ENCODE measurements at places on chromosomes 16 and 17.

DNA sequence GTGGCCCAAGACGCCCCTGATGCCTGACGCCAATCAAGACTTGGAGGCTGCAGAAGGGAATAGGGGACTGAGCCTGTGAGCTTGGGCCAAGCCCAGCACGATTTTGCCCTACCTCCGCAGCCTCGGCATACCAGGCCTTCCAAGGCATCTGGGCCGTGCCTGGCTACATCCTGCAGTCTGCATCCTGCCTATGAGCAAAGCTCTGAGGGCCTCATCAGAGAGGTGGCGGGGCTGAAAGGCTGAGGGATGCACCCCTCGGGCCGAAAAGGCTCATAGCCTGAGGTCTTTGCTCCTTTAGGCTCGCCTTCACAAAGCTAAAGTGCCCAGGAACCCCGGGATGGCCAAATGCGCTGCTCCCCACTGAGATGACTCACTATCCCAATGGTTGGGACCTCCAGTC, 2.5 kb downstream of the SEZ6 start:
- no peak for DNase-seq

DNA sequence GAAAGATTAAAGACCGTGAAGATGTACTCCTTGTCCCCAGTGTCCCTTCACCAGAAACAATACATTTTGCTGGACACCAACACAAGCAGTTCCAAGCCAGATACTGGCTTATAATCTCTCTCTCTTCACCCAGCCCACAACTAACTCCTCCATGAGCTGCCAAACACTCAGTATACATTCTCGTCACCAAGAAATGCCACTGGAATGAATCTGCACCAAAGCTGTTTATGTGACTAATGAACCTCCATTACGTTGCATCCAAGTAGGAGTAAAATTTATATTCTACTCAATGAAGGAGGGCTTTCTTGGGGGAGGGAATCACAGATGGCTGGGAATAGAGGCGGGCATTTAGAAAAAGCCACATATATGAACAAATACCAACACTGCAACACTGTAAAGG, 20.9 kb upstream of the SOX9 start:
- DNase-seq, result no peak

DNA sequence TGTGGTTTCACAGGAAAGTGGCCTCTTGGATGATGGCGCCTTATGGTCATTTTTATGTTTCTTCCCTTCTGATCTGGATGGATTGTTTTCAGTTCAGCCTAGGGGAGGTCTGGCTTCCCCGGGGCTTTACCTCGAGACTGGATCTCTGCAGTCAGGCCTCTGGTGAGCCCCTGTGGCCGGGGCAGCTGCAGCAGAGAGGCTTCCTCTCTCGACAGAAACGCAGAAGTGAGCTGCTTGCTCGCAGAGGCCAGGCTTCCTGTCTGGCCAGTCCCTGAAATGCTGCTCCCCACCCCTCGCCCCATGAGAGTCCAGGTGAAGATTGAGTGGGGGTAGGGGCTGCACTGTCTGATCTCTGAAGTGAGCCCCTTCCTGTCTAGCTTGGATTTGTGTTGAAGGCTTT, 44.0 kb downstream of the PLCG2 start:
- DNase-seq, result no peak

DNA sequence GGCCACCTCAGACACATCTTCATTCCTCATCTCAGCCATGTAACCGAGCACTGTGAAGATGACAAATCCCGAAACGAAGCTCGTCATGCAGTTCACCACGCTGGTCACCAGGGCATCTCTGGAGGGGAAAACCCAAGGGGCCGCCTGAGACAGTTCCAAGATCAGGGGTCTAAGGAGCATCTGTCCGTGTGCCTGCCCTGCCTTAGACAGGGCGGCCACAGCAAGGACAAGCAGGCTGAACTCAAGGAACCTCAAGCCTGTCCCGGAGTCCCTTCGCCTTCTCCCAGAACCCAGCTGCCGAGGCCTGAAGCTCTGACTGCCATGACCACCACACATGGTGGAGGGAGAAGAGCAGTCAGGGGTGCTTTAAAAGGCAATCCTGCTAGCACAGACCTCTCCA, 22.7 kb downstream of the SLC6A4 start:
- no peak for DNase-seq

DNA sequence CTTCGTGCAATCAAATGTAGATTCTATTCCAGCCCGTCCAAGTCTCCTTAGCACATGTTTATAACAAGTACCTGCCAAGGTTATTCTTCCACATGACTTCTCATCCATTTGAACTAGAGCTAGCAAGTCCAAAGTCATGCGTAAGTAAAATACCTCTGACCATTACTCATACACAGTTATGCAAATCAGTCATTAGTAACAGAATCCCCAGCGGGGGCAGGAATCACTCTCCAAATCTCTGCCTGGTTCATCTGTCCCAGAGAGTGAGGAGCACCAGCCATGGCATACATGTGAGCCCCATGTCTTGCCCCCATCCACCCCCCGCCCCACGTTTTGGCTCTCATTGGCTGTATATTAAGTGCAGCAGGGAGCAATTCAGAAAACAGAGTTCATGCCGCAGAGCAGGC, 27.7 kb downstream of the SRL start:
- DNase-seq, result no peak

DNA sequence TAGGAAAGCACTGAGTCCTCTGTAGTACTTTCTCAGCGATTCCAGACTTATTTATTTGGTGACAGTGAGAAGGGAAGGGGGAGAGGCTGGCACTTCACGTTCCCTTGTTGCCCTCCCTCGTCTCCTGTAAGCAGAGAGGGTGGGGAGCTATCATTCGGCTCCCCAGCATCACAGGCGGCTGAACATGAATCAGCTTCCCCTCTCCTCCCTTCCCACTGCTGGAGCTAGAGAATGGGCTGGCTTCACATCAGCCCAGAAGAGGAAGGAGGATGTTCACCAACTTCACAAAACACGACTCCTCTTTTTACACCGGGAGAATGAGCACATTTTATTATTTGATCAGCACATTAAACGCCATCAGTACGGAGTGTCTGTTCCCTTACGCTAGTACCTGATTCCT, 6.7 kb upstream of the CMIP start:
- DNase-seq, result no peak

- peak; percentile 94 for DNase-seq
These were observed at the start of the genes CIAPIN1 and COQ9 for GRCh38 chr16:57447186-57447962. Gene CIAPIN1 (minus strand): TSS chr16:57447385. CDS start chr16:57440928, 6,457 bp downstream. Gene COQ9 (plus strand): TSS chr16:57447479. CDS start chr16:57447506, 27 bp downstream.

GRCh38 chr16:57648581-57649442, 19.3 kb upstream of the ADGRG3 start:
- peak; percentile 35 for DNase-seq

DNA sequence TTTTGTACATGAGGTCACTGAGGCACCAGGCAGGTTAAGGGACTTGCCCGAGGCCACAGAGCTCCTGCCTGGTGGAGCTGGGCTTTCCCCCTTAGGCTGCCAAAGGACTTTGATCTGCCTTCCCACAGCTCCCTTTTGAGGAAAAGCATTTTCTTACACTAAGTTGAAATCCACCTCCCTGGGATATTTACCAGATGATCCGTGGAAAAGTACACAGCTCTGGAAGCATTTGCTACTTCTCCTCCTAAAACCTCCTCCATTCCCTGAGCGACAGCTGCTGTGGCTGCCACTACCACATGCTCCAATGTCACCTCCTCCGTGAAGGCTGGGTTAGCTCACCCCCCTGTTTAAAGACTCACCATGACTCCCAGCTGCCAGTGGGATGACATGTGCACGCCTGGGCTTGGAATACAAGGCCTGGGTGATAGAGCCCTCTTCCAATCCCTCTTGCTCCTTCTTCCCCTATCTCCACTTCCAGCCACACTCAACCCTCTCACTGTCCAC, 1.2 kb upstream of the MPRIP start:
- DNase-seq, result peak; percentile 47

DNA sequence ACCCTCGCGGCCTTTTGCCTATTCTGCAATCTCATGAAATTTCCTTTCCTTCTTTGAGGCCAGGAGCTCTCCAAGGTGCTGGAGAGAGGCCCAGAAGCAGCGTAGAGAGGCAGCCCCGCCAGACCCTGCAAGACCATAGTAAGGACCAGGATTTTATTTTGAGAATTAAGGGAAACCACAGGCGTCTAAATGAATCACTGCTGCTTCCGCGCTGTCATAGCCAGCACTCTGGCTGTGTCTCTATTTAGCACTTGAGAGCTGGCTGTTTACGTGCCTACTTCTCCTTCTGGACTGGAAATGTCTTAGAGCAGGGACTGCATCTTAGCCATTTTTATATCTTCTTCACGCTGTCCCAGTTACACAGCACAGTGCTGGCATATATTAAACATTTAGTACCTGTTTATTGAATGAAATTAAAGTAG, 37.6 kb upstream of the PIRT start:
- DNase-seq, result no peak

DNA sequence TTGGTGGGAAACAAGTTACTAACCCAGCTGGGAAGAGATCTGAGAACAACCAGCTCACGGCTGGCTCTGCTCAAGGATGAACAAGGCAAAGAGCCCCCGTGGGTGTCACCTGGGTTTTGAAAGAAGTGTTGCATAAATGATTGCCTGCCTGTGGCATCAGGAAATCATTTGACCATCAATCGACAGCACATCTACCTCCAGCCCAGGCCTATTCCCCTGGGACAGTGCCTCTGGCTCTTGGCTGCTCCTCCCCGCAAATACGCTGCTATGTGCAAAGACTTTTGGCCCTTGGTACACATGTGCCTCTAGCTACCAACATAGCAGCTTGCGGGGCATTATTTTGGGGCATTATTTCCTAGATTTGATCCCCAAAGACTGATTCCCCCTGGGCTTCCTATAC, 39.4 kb upstream of the SMPD3 start:
- no peak for DNase-seq

DNA sequence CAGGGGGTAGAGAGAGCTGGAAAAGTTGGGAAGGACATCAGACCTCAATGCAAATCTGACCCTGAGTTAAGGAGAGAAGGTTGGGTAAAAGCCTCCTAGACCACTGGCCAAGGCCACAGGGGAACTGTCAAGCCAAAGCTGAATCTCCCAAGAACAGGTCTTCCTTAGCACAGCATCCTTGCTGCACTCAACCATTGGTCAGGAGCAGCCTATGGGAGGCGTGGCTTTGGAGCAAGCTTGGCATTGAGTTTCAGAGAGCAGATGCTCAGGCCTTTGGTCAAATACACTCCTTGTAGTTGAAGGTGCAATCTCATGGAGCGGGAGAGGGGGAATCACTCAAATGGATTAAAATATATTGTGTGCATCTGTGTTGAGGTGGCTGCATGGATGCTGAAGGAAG, 21.8 kb downstream of the SOX9 start:
- DNase-seq, result peak; percentile 20

GRCh38 chr16:57977418-57978069, 6.6 kb upstream of the CNGB1 start:
- no peak for DNase-seq

DNA sequence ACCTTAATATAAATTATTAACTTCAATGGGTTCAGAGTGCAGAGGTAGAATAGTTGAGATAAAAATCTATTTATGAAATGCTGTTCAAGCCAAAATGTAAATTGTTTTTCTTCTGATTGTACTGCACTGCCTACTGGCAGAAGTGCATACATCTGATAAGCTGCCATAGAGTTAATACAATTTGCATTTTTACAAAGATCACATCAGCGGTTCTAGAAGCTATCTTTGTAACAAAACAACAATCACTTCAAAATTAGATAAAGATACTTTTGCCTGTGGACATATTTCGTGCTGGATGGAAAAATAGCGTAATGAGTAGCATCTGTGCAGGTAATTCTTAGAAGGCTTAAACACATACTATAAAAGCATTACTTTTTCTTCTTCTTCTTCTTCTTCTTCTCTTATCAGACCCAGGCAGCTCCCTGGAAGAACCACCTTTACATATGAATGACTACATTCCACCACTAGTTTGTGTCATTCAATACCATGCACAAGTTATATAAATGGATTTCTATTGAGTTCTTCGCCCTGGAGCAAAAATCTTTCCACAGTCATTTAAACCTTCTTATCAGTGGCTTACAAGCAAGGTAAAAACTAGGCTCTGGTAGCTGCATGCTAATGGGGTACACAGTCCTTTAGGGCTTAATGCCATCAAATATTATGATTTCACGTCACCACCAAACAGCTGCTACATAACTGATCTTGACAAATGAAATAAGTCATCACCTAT, 47.0 kb downstream of the SYNRG start:
- DNase-seq, result no peak

GRCh38 chr17:38424297-38424972, 3.8 kb upstream of the ARHGAP23 start:
- no peak for DNase-seq

DNA sequence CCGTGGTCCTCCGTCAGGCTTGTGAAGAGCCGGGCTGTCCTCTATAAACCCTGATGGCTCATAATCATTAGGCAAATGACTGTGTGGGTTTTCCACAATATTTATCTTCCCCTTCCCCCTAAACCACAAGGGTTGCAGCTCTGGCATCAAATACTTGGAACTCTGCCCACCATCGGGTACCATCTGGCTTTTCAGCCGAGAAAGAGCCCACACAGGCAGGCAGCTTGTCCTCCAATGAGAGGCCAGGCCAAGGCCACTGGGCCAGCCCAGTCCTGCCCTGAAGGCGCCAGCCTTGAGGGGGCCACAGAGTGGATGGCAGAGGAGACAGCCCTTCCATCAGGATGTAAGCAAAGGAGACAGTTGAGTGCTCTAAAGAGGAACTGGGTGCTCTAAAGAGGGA, 31.8 kb upstream of the NAT9 start:
- DNase-seq, result peak; percentile 76

GRCh38 chr16:66604376-66605176, at the start of gene CMTM3:
Gene CMTM3 (plus strand): TSS chr16:66604704. CDS start chr16:66604806, 102 bp downstream.
- no peak for DNase-seq

GRCh38 chr16:66391726-66392670, 25.5 kb downstream of the CDH5 start:
- DNase-seq, result no peak

DNA sequence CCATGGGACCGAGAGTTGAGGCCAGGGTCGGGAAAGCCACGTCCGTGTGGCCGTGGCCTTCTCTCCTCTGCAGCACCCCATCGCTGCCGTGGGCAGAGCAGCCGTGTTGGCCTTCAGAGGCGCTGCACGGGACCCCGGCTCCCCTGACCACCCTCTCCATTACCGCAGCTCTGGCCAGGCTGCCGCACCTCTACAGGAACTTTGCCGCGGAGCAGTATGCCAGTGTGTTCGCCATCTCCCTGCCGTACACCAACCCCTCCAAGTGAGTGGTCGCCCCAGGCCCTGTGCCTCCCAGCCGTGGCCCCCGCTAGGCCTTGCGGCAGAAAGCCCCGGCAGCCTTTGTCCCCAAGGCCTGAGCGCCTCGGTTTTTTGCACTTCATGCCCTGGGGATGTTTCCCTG, 27.8 kb downstream of the TSC2 start:
- DNase-seq, result no peak

- no peak for DNase-seq
These were observed 20.4 kb downstream of the NFE2L1 start for GRCh38 chr17:48068491-48068961.
